ENCODE measurements at places on chromosomes 16 and 17. TPM values are rescaled to one million over a fixed set of nuclear protein-coding genes. Genes with fewer than 3 reads are reported as not detected.

The TMC7 gene
- total RNA-seq = 4.4 TPM

The PPM1E gene
- 0.05 TPM for total RNA-seq

The CXCL16 gene
- total RNA-seq = 52.4 TPM

The FSCN2 gene
- 4.3 TPM for total RNA-seq

The VAT1L gene
- not detected for total RNA-seq

GRCh38 chr16:83925957-83926725 is 26.9 kb upstream of the OSGIN1 start:
- DNase-seq = no peak

The BCO1 gene
- total RNA-seq = 1.4 TPM

- DNase-seq = peak; percentile 67
Measured at GRCh38 chr16:25126820-25127232, 15.3 kb downstream of the LCMT1 start.

DNA sequence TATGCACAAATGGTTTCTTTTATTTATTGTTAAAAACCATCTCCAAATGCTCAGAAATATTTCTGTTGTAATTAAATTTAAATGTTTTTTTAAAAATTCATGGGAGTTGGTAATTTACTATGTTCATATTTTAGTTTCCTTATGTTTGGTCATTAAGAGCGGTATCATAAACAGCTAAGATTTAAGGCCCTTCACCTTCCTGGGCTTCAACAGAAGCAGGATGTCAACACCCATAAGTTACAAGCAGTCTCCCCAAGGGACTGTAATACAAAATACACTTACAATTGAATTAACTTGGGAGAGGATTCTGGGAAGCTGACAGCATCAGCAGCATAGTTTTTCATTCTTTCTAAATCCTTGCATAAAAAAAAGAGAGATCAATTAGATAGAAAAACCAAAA is 30.9 kb upstream of the TANC2 start:
- DNase-seq = no peak

DNA sequence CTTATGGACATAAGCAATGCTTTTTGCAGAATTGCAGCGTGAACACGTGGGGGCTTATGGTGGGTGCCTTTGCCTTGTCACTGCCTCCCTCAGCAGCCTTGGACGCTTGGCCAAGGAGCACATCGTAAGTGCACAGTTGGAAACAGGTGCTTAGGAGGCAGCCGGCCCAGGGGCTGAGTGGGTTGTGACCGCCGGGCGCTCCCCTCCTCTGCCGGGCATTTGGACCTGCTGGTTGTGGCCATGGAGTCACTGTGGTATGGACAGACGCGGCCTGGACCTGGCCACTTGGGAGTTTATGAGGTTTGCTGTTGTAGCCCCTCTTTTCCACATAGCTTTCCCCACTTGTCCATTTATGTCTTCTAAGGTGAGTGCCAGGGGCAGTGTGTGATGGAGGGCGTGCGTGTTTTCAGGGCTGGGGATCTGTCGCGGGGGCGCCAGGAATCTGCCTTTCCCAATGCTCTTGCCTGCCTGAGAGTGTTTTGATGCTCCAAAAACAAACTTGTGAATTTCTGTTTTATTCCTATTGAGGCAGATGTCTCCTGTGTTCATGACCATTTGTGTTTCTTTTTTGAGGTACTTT is 49.2 kb downstream of the PDPK1 start:
- DNase-seq = no peak

The CAMKK1 gene
- total RNA-seq = 19.5 TPM

- peak; percentile 83 for DNase-seq
Measured at GRCh38 chr17:80891397-80892018, 100.1 kb upstream of the CHMP6 start.

DNA sequence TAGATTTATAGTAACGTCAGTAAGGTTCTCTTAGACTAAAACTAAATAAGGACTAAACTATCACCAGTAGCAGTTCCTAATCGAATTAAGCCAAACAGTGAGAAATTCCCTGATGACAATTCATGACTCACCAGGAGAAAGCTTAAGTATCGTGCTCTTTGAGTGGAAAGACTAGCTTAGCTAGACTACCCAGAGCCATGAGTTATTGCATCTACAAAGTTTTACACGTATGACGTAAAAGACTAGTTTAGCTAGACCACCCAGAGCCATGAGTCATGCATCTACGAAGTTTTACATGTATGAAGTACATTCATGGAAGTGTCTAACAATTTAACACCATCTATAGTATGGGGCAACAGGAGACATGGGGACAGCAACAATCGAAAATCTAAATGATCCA is 36.6 kb downstream of the UBE2G1 start:
- peak; percentile 37 for DNase-seq

The SRSF1 gene
- 210 TPM for total RNA-seq

The VTN gene
- total RNA-seq = not detected

GRCh38 chr16:82728901-82729300 is 102.1 kb downstream of the CDH13 start:
- DNase-seq = no peak

DNA sequence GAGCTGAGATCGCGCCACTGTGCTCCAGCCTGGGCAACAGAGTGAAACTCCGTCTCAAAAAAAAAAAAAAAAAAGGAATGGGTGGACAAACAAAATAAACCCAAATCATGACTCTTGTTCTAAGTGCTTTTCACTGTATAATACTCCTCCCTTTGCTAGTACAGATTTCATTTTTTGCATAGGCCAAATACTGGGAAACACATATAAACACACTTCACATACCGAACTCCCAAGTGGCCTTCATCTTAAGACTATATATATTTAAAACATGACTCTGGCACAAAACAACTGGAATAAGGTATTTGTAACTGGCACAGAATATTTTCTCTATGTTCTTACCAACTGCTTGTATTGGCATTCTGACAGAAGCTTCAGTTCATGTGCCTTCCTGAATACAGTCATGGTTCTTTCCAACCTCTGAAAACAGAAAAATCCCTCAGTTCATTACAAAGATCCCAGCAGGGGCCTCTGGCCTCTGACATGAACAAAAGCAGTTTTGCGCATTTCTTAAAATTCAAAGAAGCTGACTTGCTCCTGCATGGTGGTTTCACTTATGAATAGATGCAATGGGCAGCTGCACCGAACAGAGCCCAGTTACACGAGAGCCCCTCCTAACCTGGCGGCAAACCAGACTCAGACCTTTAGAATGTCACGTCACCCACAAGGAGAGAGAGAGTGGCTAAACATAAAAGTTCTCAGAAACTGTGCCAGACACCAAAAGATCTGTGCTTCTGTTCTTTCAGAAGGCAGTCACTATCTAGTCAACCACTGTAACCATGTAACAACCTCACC is 19.1 kb upstream of the COPRS start:
- no peak for DNase-seq

The CMTM2 gene
- 0.65 TPM for total RNA-seq

GRCh38 chr17:69869667-69870066 is 205.4 kb upstream of the KCNJ16 start:
- no peak for DNase-seq

- DNase-seq = no peak
Measured at GRCh38 chr17:76390003-76390421, 5.6 kb downstream of the SPHK1 start.

The KCNJ18 gene
- total RNA-seq = not detected

- no peak for DNase-seq
Measured at GRCh38 chr16:5036228-5037156, 2.8 kb upstream of the NAGPA start.

- no peak for DNase-seq
Measured at GRCh38 chr17:78383725-78384471, 5.4 kb downstream of the PGS1 start.

DNA sequence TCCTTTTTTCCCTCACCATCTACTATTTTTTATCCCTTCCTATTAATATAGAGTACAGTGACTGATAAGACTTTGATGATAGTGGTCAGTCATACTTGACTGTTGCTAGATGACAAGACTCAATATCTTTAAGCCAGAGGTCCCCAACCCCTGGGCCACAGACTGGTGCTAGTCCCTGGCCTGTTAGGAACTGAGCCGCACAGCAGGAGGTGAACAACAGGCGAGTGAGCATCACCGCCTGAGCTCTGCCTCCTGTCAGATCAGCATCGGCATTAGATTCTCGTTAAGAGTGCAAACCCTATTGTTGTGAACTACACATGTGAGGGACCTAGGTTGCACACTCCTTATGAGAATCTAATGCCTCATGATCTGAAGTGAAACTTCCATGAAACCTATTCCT is 341.3 kb downstream of the BCAS3 start:
- DNase-seq = no peak

DNA sequence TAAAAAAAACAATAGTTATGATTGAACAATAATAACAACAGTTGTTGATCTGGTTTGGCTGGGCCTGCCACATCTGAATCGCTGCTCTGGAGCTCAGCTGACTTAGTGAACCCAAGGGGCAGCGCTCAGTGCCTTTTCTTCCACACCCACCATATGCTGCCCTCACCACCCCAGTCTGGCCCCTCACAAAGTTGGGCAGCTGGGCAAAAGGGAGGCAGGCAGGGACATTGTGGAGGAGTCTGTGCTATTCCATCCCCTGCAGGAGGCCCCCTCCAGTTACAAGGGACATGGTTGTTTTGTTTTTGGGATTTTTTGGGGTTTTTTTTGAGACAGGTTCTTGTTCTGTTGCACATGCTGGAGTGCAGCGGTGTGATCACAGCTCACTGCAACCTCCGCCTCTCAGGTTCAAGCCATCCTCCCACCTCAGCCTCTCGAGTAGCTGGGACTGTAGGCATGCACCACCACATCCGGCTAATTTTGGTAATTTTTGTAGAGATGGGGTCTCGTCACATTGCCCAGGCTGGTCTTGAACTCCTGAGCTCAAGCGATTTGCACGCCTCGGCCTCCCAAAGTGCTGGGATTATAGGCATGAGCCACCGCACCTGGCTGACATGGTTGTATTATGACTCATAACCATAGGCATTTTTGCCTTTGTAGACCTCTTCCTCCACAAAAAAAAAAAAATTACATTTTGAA is 8.6 kb upstream of the PECAM1 start:
- DNase-seq = peak; percentile 61

GRCh38 chr17:27609611-27610303 is 21.2 kb upstream of the LGALS9 start:
- DNase-seq = no peak

GRCh38 chr17:37084372-37084771 is 135.6 kb downstream of the AATF start:
- DNase-seq = no peak

DNA sequence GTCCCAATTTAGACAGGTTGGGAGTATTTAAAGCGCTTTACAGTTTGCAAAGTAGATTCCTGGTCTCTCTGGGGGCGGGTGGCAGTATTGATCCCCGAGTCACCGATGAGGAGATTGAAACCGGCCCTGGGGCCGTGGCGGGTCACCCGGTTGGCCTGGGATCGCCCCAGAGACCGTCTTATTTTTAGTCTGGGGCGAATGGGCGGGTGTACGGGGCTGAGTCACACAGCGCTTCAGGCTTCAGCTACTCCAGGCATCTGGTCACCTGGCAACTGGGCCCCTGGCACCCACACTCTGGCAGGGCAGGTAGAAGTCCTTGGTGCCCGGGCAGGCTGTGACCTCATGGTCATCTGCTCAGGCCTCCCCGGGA is 669 bp downstream of the MIEF2 start:
- DNase-seq = peak; percentile 93

The AP2B1 gene
- 153 TPM for total RNA-seq

- no peak for DNase-seq
Measured at GRCh38 chr17:44956998-44957981, 9.7 kb upstream of the KIF18B start.

The OSGIN1 gene
- total RNA-seq = 41.3 TPM

DNA sequence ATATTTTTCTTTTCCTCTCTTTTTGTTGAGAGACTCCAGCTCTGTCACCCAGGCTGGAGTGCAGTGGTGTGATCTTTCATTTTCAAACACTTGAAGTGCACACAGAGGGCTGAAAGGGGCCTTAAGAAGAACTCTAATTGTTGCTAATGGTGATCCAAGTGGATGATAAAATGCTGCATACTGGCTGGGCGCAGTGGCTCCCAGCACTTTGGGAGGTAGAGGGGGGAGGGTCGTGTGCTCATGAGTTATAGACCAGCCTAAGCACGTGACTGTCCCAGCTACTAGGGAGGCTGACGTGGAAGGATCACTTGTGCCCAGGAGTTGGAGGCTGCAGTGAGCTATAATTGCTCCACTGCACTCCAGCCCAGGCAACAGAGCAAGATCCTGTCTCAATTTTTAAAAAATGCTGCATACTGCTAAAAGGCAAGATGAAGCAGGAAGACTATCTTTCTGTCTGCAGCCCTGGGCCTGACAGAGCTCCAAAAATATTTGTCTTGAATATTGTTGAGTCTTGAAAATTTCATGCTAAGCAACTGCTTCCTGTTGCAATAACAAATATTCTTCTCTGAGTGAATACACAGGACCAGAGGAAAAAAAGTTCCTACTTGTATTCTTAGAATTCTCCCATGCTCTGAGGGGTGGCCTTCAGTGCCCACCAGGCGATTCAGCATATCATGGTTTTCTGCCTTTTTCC is 63.7 kb upstream of the AKTIP start:
- no peak for DNase-seq

DNA sequence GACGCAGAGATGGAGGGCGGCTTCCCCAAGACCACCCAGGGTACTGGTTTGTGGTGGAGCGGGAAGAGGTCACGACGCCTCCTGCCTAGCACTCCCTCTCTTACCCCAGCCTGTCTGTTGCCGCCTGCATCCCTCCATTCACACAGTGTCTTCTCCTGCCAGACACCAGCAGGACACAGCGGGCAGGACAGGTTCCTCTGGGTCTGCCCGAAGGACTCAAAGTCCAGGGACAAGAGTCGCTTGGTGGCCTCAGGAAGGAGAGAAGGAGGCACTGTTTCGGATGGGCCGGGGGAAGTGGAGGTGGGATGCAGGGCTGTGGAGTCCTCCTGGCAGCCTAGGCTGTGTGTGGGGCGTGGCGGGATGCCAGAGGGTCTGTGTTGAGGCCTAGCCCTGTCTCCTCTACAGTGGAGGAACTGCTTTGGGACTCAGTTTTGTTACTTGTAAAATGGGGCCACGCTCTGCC is 19.6 kb upstream of the TNS4 start:
- no peak for DNase-seq

DNA sequence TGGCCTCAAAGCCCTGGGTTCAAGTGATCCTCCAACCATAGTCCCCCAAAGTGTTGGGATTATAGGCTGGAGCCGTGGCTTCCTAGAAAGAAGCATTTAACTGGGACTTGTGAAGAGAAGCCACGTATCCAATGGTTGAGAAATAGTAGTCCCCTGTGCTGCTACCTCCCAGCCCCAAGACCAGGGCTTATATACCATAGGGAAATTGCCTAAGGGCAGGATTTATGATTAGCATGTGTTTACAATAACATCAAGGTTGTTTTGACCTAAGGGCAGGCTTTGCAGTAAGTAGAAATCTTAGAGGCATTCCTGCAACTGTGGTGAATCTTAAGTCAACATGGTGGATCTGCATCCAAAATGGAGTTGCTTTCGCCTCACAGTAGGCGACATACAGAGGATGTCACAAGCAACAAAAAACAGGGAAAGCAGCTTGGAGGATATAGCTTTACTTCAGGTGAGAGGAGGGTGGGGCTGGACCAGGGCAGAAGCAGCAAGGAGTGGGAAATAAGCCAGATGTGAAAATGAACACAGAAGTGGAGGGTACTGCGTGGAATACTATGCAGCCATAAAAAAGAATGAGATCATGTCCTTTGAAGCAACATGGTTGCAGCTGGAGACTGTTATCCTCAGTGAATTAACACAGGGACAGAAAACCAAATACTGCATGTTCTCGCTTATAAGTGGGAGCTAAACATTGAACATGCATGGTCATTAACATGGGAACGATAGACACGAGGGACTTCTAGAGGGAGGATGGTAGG is 18.7 kb upstream of the NSMCE1 start:
- DNase-seq = no peak

- DNase-seq = no peak
Measured at GRCh38 chr17:43074869-43075268, 49.8 kb downstream of the RND2 start.

Measured in PC-9 (cell line).